ENCODE measurements at places on chromosomes 1 and 21. TPM values are rescaled to one million over a fixed set of nuclear protein-coding genes. Genes with fewer than 3 reads are reported as not detected.

Gene CLCA4
- total RNA-seq: not detected

Gene VSIG8
- not detected for total RNA-seq

Gene OR2L8
- not detected for total RNA-seq

Gene SUSD4
- not detected for total RNA-seq

Gene PEAR1
- 46.7 TPM for total RNA-seq

Gene SLC44A5
- total RNA-seq: 0.47 TPM

Gene MAP3K21
- total RNA-seq: 0.39 TPM

Gene IL22RA1
- total RNA-seq: not detected

Gene RHBG
- not detected for total RNA-seq

Gene FNDC10
- total RNA-seq: 2.1 TPM

Gene ETNK2
- 13.1 TPM for total RNA-seq

Gene KRTAP13-1
- not detected for total RNA-seq

Gene NES
- total RNA-seq: 360 TPM

Gene CD164L2
- total RNA-seq: not detected

Gene QSOX1
- 286 TPM for total RNA-seq

Gene AGO3
- total RNA-seq: 14.5 TPM

Gene CCDC190
- total RNA-seq: 0.93 TPM

Gene CD5L
- not detected for total RNA-seq

Gene OR2T34
- total RNA-seq: not detected

Gene RAVER2
- 16.3 TPM for total RNA-seq

Gene SMIM11
- 10.0 TPM for total RNA-seq

Gene RXFP4
- total RNA-seq: not detected

Gene TMPRSS2
- total RNA-seq: not detected

Gene SPRR2A
- total RNA-seq: not detected

Gene NR5A2
- 22.6 TPM for total RNA-seq

Gene OR2T33
- total RNA-seq: not detected

All from mammary microvascular endothelial cell (primary cell).